ENCODE measurements at places on chromosomes 2 and 18.

- DNase-seq: no peak
Observed at GRCh38 chr18:79857082-79857671, 59.4 kb downstream of the KCNG2 start.

DNA sequence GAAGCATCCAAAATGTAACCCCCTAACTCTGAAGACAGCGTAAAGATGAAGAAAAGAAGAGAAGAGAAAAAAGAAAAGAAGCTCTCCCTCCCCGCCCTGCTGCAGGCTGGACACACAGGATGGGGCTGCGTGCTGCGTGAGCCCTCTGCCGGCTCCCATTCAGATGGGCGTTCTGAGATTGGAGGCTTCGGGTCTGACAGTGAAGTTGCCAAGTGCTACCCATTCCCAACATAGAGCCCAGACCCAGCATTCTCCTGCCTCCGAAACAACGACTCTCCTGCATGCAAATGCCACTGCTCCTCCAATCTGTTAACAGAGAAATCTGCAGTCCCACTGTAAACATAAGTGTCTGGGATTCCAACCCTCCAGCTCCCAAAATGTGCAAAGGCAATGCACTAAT is 234.9 kb downstream of the BCL11A start:
- no peak for DNase-seq

DNA sequence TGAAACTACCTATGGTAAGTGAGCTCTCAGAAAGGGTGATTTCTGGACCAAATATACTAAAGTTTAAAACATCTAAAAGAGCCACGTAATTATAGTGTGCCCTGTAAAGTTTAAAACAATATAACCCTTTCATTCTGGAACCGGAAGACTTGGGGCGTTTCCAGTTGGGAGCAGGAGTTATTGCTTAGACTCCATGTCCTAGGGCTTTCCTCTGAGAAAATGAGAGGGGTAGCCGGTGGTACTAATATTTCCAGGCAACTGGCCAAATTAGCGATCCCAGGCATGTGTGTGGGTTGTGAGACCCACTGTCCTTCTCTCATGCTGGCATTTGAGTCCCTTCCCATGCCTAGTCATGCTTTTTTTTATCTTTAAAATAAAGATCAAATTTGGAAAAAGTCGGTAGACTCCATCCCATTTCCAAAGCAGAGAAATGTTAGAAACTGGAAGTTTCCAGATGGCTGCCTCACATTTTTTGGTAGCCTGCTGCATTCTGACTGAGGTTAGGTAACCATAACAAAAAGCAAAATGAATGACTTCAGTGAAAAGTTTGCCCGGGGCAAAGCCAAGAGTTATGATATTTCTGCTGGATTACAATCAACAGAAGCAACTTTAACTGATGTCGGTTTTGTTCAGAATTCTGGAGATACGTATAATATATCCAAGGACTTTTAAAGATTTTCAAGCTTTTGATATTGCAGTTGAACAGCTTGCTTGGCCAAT is 227.4 kb downstream of the SS18 start:
- DNase-seq: no peak

DNA sequence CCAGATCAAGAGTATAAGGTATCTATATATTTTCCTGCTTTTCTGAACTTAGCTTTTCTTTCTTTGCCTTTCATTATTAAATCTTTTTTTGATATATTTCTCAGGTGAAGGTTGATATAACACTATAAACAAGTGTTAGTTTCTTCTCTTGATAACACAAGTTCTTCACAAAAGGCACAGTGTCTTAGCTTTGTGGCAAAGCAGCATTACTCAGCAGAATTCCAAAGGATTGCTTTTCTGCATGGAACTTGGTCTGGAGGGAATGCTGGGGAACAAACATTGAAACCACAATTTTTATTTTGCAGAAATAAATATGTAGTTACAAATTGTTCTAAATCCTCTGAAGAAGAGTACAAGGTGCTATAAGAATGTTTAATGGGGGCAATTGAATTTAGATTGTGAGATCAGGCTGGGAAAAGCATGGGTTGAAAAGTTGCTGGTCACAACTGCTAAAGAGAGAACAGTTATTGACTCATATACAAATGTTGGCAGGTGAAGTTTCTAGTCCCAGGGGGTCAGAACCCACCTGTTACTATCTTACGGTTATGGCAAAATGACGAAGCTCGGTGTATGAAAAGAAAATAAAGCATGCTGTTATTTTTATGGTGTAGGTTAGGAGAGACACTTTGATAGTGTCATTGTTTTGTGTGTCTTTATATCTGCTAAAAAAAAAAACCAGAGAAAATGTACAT is 68.2 kb downstream of the UBR3 start:
- DNase-seq: no peak

GRCh38 chr2:173214213-173214612 is 138.6 kb downstream of the MAP3K20 start:
- DNase-seq: no peak

GRCh38 chr2:8217468-8218030 is 464.3 kb upstream of the ID2 start:
- DNase-seq: no peak

- no peak for DNase-seq
Observed at GRCh38 chr2:128202791-128203190, 111.8 kb downstream of the UGGT1 start.

GRCh38 chr2:709138-709765 is 32.0 kb upstream of the TMEM18 start:
- no peak for DNase-seq

DNA sequence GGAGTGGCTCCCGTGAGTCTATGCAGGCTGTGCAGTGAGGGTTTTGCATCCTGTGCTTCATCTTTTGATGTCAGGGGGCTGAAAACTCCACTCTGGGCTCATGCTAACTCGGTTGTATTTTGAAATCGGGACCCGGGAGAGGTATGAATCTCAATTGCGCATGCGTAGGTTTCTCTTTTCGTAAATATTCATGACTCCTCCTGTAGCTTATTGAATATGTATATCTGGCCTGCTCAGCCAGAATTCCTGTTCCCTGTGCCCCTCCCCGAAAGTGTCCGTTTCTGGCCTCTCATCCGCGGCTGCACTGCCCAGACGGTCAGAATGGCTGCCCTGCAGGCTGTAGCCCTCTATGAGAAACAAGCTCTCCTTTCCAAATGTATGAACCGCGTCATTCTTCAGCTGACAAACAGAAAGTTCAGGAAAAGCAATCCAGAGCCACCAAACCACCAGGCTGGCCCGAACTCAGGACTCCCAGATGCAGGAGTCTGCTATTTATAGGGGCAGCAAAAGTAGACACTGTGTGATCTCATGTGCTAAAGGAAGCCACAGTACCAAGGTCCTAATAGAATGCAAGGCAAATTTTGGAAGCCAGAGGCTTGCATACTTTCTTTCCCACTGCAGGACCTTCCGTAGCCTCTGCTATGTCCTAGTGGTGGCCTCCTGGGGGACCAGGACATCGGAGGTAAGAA is 41.7 kb downstream of the AKAIN1 start:
- DNase-seq: no peak

DNA sequence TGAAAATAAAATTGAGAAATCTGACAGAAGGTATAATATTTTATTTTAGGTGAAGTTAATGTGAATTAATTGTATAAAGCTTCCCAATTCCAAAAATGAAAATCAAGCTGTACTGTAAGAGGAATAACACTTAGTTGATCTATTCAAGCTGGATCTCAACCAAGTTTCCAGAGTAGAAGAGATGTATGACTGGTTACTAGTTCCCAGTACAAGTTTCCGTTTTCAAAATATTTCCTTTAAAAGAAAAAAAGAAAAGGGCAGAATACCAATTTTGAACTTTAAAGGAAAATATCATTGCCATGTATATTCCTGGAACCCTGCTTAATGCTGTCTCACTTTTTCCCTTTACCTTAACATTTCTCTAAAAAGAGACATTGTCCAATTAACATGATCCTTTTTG is 308.5 kb downstream of the IRS1 start:
- no peak for DNase-seq

GRCh38 chr18:21826641-21827302 is 86.2 kb downstream of the MIB1 start:
- DNase-seq: no peak

GRCh38 chr2:134288814-134289213 is 34.9 kb downstream of the MGAT5 start:
- DNase-seq: no peak

- no peak for DNase-seq
Observed at GRCh38 chr2:38850045-38850444, 25.7 kb downstream of the DHX57 start.

- DNase-seq: no peak
Observed at GRCh38 chr18:48543228-48543627, 4.4 kb downstream of the CTIF start.

DNA sequence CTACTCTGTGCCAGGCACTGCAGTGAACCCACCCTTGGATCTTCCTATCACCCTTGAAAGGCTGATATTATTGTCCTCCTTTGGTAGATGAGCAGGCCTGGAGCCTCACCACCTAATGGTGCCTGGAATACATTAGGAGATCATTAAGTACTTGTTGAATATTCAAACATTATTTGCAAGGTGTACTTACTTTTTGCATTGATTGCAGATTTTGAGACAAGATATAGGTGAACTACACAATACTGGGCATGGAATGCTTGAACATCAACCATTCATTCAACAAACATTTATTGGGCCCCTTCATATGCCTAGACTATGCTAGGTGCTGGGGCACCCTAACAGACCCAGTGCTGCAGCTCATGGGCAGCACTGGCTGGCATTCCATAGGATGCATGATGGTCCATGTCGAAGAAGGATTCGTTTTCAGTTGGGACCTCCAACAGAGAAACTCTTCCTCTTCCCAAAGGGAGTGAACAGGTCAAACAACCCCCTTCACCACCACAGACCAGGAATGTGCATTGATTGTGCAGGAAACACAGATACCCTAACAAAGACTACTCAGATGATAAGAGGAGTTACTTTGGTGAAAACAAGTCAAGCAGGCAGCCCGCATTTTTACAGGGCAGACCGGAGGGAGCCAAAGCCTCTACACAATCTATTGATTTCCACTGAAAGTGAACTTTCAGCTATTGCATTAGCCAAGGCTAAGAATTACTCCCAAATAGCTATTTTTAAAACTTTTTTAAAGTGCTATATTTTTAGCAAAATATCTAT is 149.6 kb upstream of the SH3BP4 start:
- no peak for DNase-seq

DNA sequence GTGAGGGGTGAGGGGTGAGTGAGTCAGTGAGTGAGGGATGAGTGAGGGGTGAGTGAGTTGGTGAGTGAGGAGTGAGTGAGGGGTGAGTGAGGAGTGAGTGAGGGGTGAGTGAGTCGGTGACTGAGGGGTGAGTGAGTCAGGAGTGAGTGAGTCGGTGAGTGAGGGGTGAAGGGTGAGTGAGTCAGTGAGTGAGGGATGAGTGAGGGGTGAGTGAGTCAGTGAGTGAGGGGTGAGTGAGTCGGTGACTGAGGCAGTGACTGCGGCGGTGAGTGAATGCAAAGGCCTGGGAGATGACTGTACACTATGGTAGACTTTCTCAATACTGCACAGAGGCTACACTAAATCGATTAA is 16.6 kb downstream of the THAP4 start:
- no peak for DNase-seq

GRCh38 chr2:57543211-57543610 is 503.4 kb upstream of the VRK2 start:
- no peak for DNase-seq

- DNase-seq: peak; percentile 27
Observed at GRCh38 chr2:203637471-203638167, 68.8 kb upstream of the CD28 start.

DNA sequence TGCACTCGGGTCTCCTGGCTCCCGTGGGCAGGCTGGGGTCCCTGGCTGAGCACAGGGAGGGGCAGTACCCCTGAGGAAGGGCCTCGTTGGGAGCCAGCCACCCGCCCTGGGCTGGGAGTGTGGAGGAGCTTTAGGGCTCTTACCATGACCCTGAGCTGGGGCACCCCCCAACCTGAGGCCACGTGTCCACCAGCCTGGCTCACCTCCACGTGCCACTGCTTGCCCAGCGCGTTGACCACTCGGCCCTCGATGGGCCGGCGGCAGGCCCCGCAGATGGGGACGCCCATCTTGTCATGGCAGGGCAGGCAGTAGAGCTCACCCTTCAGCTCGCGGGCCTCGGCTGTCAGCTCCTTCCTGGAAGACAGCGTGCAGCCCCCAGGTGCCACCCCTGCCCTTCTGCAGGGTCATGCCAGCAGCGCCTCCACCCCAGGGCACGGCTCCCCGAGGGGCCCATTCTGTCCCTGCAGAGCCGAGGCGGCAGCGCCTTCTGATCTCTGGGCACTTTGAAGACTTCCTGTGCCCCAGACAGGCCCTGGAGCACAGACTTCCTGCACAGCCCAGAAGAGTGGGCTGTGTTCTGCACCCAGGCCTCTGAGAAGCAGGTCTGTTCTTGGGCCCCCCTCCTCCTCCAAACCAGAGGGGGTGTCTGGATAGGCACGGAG is 4.0 kb upstream of the GPR17 start:
- DNase-seq: no peak

DNA sequence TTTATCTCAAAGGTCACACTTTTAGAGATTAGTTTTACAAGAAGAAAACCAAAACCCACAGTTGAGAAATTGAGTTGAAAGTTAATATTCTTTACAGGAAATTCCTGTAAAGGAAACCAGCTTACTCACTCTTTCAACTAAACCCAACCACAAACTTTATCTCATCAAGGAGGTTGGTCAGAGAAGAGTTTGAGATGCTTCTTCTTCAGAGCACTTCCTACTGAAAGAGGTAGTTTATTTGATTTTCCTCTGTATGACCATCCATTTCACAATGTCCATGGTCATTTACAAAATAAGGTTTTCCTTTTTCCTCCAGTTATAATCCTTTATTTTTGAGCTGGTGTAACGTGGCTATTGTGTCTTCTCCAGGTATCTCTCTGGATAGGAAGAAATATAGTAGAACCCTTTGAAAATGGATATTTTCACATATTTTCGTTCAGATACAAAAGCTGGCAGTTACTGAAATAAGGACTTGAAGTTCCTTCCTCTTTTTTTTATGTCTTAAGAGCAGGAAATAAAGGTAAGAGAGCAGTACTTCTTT is 4.5 kb upstream of the IL18RAP start:
- DNase-seq: no peak

DNA sequence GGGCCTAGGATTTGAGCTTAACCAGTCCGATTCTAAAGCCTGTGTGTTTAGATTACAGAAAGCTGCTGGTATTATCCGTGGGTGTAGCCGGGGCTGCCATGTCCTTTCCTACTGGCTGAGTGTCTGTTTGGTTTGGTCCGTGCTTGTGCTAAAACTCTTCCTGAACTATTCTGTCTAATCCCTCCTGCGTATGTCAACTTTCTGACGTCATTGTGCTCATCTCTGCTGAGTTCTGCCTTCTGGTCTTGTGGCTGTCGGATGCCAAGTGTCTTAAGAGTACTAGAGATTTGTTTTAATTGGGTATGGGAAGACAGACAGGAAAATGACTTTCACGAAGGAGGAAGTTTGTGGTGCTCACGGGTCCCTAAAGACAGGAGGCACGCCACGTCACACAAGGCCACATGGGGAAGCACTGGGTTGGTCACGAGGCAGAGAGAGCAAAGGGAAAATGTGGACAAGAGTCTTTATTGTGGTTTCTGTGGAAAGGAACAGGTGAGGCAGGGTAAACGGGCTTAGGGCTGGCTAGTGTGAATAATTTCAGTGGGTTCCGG is 31.8 kb upstream of the NTSR2 start:
- DNase-seq: no peak
